Right cardiac atrium (tissue), 5 donors: ENCODE measurements at places on chromosomes 5 and 9. TPM values are rescaled to one million over a fixed set of nuclear protein-coding genes. Genes with fewer than 3 reads are reported as not detected.
A peak's percentile ranks its signal among the peaks of the same experiment; 100 is the strongest.

CCL27 gene
- total RNA-seq, result not detected

WDR38 gene
- not detected for total RNA-seq

FOXD4L3 gene
- total RNA-seq, result not detected

FGF18 gene
- total RNA-seq, result 2.3 TPM

ARHGEF37 gene
- 25.7 TPM for total RNA-seq

PTGES gene
- total RNA-seq, result 6.8 TPM

ZCCHC9 gene
- total RNA-seq, result 13.9 TPM

PDLIM7 gene
- 35.0 TPM for total RNA-seq

TMOD1 gene
- 219 TPM for total RNA-seq

IL9 gene
- total RNA-seq, result not detected

S100Z gene
- total RNA-seq, result not detected

CATSPER3 gene
- total RNA-seq, result 0.54 TPM

GRCh38 chr9:112765281-112765680, 14.7 kb downstream of the SNX30 start:
- no peak for DNase-seq

DNA sequence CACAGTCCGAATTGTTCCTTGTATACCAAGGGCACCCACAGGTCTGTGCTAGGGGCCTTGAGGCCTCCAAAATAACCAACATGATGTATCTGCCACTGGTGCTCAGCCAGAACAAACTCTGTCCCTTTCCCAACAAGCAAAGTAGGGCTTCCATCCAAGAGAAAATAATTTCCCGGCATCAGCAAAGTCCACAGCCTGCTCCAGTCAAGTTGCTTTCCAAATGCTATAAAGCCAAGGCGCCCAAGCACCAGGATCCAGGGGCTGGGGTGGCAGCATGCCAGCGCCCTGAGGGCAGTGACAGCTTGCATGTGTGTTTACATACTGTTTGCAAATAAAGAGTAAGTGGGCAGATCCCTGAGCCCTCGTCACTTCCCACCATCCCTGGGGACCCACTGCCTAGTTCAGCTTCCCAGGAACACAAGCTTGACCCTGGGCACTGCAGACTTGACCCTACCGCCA, 155.9 kb downstream of the ERCC6L2 start:
- peak; percentile 94 for DNase-seq

DNA sequence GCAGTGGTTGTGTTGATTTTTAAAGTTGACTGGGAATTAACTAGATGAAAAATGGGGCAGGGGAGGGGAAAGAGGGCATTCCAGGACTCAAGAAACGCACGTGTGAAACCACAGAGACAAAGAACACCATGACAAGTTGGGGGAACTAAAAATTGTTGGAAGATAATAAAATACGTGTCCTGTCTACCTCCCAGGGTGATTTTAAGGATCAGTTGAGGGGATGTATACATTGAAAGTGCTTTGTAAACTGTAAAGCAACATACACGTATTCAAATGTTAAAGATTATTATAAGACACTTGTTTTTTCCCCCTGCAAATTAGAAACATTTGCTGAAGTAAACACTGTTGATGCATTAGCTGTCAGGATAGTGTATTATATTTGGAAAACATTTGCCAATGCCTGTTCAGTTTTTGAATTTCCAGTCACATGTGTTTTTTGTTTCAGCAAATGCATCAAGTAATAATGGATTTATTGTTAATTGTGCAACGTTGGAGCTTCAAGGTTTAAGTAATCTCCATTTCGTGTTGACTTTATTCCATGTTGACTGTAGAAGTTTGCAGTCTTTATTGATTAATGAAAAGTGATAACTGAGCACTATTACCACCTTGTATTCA, 412.7 kb downstream of the ACTL7B start:
- no peak for DNase-seq

DNA sequence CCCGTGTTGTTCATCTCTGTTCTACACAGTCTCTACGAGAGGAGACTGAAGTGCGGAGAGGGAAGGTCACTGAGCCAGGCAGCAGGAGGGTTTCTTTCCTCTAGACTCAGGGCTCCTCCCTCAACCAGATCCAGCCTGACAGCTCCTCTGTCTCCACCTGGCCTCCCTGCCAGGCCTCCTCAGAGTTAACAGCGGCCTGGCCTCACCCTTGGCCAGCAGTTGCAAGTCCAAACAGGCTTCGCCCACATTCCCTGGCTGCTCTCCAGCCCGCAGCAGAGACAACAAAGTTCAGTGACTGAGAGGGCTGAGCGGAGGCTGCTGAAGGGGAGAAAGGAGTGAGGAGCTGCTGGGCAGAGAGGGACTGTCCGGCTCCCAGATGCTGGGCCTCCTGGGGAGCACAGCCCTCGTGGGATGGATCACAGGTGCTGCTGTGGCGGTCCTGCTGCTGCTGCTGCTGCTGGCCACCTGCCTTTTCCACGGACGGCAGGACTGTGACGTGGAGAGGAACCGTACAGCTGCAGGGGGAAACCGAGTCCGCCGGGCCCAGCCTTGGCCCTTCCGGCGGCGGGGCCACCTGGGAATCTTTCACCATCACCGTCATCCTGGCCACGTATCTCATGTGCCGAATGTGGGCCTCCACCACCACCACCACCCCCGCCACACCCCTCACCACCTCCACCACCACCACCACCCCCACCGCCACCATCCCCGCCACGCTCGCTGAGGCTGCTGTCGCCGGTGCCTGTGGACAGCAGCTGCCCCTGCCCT, at the start of gene HRCT1:
Gene HRCT1, plus strand, starts transcription at position 291 of the 768 bp plus-strand sequence. Its CDS starts 86 bp downstream, at position 377.
- DNase-seq, result peak; percentile 96

DNA sequence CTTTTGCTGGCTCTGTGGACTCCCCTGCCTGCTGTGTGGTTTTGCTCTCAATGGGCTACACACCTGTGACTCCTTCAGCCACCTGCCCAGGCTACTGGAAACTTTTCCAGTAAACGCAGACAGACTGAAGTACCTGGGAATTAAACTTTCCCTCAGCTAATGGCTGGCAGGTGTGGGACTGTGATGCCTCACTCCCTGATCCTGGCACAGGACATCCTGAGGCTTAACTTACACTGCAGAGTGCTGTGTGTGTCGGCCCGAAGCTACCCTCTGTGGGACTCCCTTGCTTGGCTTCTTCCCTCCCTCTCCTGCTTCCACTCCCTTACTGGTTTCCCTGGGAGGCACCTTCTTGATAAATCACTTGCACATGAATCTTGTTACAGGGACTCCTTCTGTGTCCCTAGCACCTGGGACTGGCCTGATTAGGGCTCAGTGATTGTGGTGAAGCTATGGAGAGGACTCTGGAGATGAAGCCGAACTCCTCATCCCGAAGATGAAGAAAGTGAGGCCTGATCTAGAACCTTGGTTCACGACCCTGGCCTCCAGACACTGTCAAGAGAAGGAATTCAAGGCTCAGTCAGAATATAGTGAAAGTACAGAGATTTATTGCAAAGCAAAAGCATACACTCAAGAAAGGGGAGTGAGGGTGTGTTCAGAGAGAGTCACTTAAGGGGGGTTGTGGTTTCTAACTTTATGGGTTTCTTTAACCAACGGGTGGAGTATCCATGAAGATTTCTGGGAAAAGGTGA, 113.4 kb upstream of the ALDH1B1 start:
- no peak for DNase-seq

GRCh38 chr5:125194883-125195282, 448.4 kb upstream of the ZNF608 start:
- no peak for DNase-seq

DNA sequence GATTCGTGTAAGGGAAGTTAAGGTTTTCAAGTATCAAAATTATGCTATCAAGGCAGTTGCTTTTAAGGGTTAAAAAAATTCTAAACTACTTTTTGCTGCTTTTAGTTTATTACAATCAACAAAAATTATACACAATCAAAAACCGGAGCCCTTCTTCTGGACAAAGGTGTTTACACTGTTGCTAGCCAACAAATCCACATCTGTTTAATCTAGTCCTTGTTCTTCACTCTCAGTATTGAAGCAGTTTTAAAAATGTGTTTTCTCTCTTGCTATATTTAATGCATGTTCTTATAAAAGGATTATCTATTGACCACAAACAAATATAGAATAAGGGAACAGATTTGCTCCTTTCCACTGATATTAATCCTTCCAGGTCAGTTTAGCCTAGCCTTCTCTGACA, 2.5 kb downstream of the FEM1C start:
- DNase-seq, result no peak

GRCh38 chr5:170450061-170450669, 53.7 kb upstream of the KCNIP1 start:
- DNase-seq, result no peak

- peak; percentile 58 for DNase-seq
Observed at GRCh38 chr5:128965011-128965637, at the start of gene SLC27A6. Gene SLC27A6, plus strand, starts transcription at chr5:128965488. Its CDS starts 650 bp downstream, at chr5:128966138.

DNA sequence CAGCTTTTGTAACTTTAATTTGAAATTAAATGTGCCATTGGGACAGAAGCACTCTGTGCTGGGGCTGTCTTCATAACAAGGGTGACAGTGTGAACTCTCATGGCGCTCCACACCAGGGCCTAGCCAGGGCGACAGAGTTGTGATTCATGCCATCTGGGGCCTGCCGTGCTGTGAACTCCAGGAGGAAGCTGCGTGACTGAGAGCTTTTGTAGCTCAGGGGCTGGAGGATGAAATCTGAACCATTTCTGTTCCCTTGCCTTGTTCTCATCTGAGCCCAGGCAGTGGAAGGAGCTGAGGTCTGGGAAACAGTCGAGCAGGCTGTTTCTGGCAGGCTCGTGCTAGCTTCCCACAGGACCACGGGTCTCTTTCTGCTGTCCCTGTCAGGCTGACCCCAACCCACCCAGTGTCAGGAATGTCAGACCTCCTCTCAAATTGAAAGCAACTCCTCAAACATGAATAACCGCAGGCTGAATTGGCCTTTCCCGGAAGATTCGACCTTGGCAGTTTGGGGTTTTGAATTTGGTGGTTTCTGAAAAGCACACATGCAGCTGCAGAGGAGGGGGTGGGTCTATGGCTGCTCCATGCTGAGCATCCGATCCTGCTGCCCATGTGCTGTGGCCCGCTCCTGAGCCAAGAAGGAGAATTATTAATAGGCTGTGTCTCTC, 69.2 kb upstream of the RPS23 start:
- peak; percentile 59 for DNase-seq

DNA sequence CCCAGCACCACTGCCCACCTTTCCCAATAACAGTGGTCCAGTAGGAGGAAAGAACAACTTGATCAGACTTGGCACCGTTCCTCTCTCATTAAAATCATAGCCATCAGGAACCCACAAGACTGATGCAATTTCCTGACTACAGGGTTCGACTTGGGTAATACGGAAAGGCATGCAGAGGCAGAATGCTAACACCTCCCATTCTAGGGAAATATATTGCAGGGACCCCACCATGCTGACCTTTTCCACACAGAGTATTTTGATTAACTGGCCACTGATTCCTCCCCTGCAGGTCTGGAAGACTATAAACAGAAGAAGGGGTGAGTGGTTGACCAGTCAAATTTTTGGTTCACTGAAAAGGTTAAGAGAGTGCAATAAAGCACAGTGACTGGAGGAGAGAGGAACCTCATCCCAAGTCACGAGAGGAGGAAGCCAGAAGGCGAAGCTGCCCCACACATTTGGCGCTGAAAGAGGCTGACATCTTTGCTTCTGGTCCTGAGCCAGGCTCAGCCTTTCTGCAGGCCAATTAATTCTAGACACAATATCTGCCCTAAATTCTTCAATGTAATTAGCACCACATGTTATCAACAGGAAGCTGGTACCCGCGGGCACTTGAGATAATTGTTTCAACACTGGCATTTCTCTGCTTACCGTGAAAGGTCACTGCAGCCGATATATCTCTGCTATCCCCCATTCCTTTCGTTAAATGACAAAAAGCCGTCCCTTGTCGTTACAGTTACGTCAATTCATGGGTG, 64.7 kb upstream of the SPOCK1 start:
- DNase-seq, result peak; percentile 51

DNA sequence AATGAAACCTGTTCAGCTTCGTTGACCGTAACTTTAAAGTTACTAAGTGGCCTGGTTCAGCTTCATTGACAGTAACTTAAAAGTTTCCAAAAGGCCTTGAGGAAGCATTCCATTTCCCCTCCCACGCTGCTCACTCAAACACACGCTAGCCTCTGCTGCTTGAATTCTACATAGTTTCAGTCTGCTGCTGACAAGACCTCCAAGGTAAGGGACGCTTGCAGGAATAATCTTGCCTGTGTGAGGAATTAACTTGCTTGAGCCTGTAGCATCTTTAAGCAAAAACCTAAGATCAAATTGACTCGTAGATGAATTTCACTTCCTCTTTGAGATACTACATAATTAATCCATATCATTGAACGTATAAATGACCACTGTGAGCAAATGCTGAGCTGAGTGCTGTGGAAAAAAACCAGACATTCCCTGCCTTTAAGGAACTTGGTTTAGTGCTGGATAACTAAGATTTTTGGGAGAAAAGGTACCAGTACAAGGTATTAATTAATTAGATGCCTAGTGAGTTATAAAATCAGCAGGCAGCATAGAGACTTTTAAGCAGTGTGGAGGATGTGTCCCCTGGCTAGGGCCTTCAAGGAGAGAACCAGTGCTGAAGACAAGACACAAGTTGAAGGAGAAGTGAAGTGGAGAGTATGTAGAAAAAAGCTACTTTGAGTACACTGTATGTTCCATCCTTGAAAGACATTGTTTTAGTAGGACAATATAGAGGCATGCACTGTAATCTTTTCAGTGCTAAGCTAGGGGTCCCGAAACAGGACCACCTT, 39.2 kb downstream of the GRAMD2B start:
- no peak for DNase-seq

GRCh38 chr5:61575581-61575980, 243.5 kb downstream of the ZSWIM6 start:
- DNase-seq, result no peak

DNA sequence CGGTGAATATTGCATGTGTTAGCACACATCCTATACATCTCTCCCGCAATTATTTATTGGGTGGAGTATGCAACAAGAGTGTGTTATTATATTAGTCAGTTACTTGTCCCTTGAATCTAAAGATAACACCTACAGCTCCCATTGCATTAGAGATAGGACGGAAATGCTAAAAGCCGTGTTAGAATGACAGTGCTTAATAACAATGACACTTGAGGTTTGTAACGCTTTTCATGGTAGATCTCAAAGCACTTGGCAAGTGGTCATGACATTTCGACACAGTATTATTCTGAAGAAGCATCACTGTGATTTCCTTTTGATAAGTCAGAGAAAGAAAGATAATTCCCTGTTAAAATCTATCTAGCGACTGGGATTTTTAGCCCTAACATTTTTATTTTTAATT, 33.4 kb upstream of the TRIO start:
- no peak for DNase-seq

DNA sequence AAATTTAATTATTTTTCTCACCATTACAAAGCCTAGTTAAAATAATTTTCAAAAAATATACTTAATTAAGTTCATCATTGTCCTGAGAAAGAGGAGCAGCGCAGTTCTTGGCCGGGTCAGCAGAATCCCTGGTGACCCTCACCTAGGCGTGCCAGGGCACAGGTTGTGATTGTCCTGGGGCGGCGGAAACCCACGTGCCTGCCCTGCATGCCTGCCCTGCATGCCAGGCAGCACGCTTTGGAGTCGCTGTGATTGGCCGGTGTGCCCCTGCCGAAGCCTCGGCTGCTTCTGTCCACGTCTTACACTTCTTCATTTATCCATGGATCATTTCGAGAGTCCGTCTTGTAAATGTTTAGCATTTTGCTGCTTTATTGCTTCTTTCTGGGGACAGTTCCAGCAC, 25.6 kb downstream of the SLC12A2 start:
- DNase-seq, result no peak
